ENCODE measurements at places on chromosomes 2 and 18. TPM values are rescaled to one million over a fixed set of nuclear protein-coding genes. Genes with fewer than 3 reads are reported as not detected.

Gene SOWAHC
- 11.8 TPM for total RNA-seq

Gene IL1RN
- 0.38 TPM for total RNA-seq

Gene SLC38A11
- not detected for total RNA-seq

Gene SERTAD2
- 12.0 TPM for total RNA-seq

Gene SNED1
- total RNA-seq: 0.79 TPM

Gene HK2
- total RNA-seq: 1.2 TPM

Gene SCYGR1
- not detected for total RNA-seq

Gene RNF103
- 52.7 TPM for total RNA-seq

Gene SERPINB4
- 0.07 TPM for total RNA-seq

Gene STPG4
- total RNA-seq: not detected

Gene CDH2
- 32.4 TPM for total RNA-seq

Gene SLC5A7
- total RNA-seq: not detected

Gene TTC31
- total RNA-seq: 17.5 TPM

Gene POTEI
- total RNA-seq: not detected

Gene NT5C1B
- not detected for total RNA-seq

Gene NCKAP5
- total RNA-seq: 1.2 TPM

Gene INPP4A
- 6.4 TPM for total RNA-seq

Gene SERPINB12
- not detected for total RNA-seq

Gene PARD3B
- total RNA-seq: 0.88 TPM

Gene MCM6
- total RNA-seq: 50.5 TPM

Gene IL36G
- not detected for total RNA-seq

Gene LANCL1
- total RNA-seq: 29.8 TPM

Gene RAB12
- total RNA-seq: 19.9 TPM

Gene TCF23
- total RNA-seq: not detected

Gene LYPD6B
- total RNA-seq: not detected

Gene STEAP3
- 62.4 TPM for total RNA-seq

Gene AGAP1
- 20.4 TPM for total RNA-seq

Gene TANC1
- total RNA-seq: 6.9 TPM

Gene DSG1
- not detected for total RNA-seq

Gene TBC1D8
- 49.9 TPM for total RNA-seq

Gene ERICH2
- not detected for total RNA-seq

Gene DNAH6
- total RNA-seq: 0.05 TPM

Gene IL1A
- total RNA-seq: 0.09 TPM

Gene MC5R
- total RNA-seq: not detected
